ENCODE measurements at places on chromosomes 1 and 21.

DNA sequence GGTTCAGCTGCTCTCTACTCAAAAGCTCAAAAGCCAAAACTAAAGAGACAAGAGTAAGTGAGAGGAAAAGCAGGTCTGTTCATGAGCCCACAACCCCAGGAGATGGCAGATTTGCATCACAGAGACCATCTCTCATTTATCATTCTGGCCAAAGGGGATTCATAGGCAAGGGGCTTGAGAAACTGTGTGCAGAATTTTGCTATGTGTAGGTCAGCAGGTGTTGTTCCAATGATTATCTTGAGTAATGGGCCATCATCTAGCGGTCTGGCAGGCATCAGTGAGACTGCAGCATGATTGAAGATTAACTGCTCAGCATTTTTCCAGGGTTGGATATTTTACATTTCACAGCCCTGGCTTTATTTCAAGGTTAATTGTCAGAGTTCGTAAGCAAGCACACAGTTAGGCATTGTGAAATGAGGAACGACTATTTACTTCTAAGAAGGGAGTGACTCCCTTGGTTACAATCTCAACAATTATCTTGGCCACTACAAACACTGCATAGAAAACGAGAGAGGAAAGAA, 1204.6 kb upstream of the TMPRSS15 start:
- no peaks in the 10 kb centered on the region for H3K36me3 ChIP-seq
- DNase-seq, result no peak
- no peaks in the 10 kb centered on the region for H3K4me1 ChIP-seq
- no peak overlapping the region for H3K4me3 ChIP-seq

DNA sequence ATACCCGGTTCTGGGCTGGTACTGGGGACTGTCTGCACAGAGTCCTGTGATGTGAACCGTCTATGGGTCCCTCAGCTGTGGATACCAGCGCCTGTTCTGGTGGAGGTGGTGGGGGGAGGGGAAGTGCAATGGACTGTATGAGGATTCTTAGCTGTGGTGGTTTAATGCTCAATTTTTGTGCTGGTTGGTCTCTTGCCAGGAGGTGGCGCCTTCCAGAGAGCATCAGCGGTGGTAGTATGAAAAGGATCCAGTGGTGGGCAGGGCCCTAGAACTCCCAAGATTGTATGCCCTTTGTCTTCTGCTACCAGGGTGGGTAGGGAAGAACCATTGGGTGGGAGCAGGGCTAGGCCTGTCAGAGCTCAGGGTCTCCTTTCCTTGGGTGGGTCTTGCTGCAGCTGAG, 89.4 kb upstream of the B3GALT2 start:
- H3K36me3 ChIP-seq, result peaks cover 61% of the 10 kb centered on the region
- DNase-seq, result no peak
- peaks cover 3% of the 10 kb centered on the region for H3K27me3 ChIP-seq
- no peak overlapping the region for H3K4me3 ChIP-seq
- peaks cover 16% of the 10 kb centered on the region for H3K4me1 ChIP-seq

GRCh38 chr1:17558954-17559614, 19.6 kb downstream of the ARHGEF10L start:
- DNase-seq, result no peak
- H3K4me1 ChIP-seq, result peaks cover 49% of the 10 kb centered on the region
- H3K27me3 ChIP-seq, result no peaks in the 10 kb centered on the region
- H3K27ac ChIP-seq, result peak overlapping the region; percentile 31
- no peaks in the 10 kb centered on the region for H3K36me3 ChIP-seq
- no peak overlapping the region for H3K4me3 ChIP-seq

DNA sequence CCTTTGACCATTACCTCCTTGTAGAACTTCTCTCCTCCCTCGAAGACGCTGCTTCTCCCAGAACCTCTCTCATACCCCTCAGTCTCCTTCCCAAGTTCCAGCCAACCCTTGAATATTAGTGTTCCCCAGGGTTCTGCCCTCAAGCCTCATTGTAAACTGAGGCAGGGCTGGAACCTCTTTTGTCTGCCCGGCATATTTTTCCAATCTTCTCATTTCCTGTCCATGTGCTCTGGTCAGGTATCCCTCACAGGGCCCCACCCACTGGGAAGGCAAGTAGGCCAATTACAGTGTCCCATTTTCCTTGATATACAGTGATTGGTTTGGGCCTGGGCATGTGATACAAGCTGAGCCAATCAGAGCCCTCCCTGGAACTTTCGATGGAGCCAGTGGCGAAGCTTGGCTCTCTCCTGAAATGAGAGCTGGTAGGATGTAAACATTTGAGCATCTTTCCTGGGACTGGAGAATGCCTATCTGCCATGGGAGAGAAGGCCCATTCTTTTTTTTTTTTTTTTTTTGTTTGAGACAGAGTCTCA, 57.1 kb upstream of the ID3 start:
- DNase-seq, result no peak
- no peak overlapping the region for H3K27ac ChIP-seq
- peaks cover 35% of the 10 kb centered on the region for H3K27me3 ChIP-seq

DNA sequence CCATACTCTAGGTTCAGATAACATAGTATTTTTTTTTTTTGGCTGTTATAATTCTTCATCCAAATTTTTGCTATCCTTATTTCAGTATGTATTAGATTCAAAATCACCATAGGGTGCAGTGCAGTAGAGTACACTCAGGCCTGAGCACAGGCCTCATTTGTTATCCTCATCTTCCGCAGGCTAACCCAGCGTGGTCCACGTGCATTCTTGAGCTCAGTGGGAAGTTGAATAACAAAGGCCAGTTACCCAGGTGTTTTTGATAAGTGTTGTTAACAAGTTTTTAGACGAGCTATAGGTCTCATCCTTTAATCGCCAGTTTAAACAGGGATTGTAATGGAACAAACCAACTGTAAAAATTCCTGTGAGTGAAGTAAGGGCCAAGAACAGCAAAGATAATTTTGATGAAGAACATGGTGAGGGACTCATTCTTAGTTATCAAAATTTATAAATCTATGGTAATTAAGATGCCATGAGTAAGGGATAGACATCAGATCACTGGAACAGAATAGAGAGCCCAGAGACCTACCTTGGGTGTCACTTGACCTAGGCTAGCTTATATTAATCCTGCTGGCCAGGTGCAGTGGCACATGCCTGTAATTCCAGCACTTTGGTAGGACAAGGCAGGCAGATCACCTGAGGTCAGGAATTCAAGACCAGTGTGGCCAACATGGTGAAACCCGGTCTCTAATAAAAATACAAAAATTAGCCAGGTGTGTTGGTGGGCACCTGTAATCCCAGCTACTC, 22.0 kb downstream of the FLVCR1 start:
- H3K4me1 ChIP-seq, result no peaks in the 10 kb centered on the region
- no peaks in the 10 kb centered on the region for H3K27me3 ChIP-seq
- no peak overlapping the region for H3K4me3 ChIP-seq
- H3K36me3 ChIP-seq, result peaks cover 3% of the 10 kb centered on the region
- no peak for DNase-seq

DNA sequence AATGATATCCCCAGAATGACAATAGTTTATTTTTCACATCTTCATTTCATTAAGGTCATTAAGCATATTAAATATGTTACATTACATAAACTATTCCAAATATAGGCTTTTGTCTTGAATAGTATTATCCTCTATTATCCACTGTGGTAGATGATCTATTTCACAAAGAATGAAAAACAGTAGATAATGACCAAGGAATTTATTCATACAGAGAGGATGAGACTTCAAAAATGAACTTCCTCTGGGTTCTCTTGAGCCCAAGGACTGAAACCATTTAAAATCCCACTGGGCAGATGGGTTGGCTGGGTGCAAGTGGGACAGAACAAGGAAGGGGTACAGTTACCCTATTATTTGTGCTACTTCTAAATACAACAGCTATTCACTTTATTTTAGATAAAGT, 33.0 kb downstream of the PTPN14 start:
- H3K4me3 ChIP-seq, result peak overlapping the region; percentile 79
- no peak for DNase-seq
- no peaks in the 10 kb centered on the region for H3K27me3 ChIP-seq
- H3K4me1 ChIP-seq, result peaks cover 96% of the 10 kb centered on the region
- peaks cover 33% of the 10 kb centered on the region for H3K36me3 ChIP-seq
- H3K27ac ChIP-seq, result peak overlapping the region; percentile 93

- H3K4me3 ChIP-seq, result no peak overlapping the region
- peaks cover 26% of the 10 kb centered on the region for H3K36me3 ChIP-seq
Observed at GRCh38 chr1:25462732-25463131, 32.0 kb downstream of the MACO1 start.

- H3K36me3 ChIP-seq, result peaks cover 5% of the 10 kb centered on the region
- peak; percentile 80 for DNase-seq
- no peaks in the 10 kb centered on the region for H3K27me3 ChIP-seq
- peak overlapping the region; percentile 20 for H3K4me3 ChIP-seq
- H3K27ac ChIP-seq, result peak overlapping the region; percentile 59
Observed at GRCh38 chr1:155513300-155513916, 49.2 kb downstream of the ASH1L start.

GRCh38 chr21:17545007-17545406, 32.2 kb downstream of the CXADR start:
- H3K4me1 ChIP-seq, result no peaks in the 10 kb centered on the region
- DNase-seq, result no peak
- H3K27me3 ChIP-seq, result peaks cover 11% of the 10 kb centered on the region
- no peak overlapping the region for H3K4me3 ChIP-seq

- no peaks in the 10 kb centered on the region for H3K27me3 ChIP-seq
- peaks cover 6% of the 10 kb centered on the region for H3K4me1 ChIP-seq
- 0 out of 2 replicates have a peak overlapping the region, but pooled peaks have one; percentile 13 for H3K27ac ChIP-seq
Observed at GRCh38 chr1:12316331-12316730, 86.5 kb downstream of the VPS13D start.

DNA sequence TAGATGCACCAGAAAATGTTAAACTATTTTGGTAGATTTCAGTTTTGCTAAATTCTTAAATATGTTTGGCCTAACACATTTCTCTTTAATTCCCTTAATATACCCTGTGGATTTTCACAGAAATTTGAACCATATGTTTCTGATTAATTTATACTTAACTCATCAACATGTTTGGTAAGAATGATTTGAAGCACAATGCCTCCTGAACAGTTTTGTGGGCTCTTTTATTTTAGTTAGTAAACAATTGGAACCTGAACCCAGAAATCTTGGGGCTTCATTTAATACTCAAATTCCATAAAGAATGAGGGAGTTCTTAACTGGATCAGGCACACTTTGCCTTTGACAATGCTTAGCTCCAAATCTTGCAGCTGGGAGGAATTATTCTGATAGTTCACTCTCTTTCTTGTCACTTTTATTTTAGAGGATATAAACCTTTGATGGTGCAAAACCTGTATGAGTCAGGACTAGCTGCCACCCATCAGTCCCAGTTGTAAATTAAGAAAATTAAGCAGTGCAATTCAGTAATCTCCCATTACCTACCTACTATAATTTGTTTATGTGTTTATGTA, 24.6 kb upstream of the LYPLAL1 start:
- H3K4me1 ChIP-seq, result peaks cover under 1% of the 10 kb centered on the region
- DNase-seq, result no peak
- H3K4me3 ChIP-seq, result no peak overlapping the region
- no peaks in the 10 kb centered on the region for H3K36me3 ChIP-seq
- H3K27me3 ChIP-seq, result no peaks in the 10 kb centered on the region

GRCh38 chr1:24904731-24905354, 25.2 kb downstream of the RUNX3 start:
- H3K27ac ChIP-seq, result no peak overlapping the region
- peaks cover 8% of the 10 kb centered on the region for H3K36me3 ChIP-seq
- H3K27me3 ChIP-seq, result peaks cover 7% of the 10 kb centered on the region
- peaks cover 8% of the 10 kb centered on the region for H3K4me1 ChIP-seq
- DNase-seq, result no peak
- H3K4me3 ChIP-seq, result no peak overlapping the region

DNA sequence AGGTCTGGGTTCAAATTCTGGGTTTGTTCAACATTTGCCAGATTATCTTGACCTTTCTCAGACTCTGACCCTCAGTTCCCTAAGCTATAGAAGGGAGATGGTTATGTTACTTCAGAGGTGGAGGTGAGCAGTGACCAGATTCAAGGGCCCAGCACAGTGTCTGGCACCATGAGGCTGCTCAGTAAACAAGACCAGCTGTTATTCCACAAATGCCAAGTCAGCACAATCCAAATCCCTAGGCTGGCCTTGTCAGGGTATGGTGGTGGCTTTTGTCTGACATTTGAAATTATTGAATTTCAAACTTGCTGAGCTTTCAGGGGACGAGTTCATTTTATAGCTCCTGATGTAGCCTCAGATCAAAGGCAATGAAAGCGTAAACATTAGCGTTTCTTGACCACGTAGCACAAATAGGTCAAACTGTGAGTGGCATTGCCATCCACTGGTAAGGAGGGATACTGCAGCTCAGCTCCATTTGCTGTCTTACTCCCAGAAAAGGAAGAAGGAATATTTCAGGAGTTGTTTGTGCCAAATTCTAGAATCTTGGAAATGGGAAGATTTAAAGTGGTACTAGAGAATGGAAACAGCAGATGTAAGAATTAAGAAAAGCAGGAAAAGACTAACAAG, 94.3 kb upstream of the EDN2 start:
- H3K27me3 ChIP-seq, result no peaks in the 10 kb centered on the region
- peak; percentile 32 for DNase-seq
- peak overlapping the region; percentile 23 for H3K27ac ChIP-seq
- no peak overlapping the region for H3K4me3 ChIP-seq

DNA sequence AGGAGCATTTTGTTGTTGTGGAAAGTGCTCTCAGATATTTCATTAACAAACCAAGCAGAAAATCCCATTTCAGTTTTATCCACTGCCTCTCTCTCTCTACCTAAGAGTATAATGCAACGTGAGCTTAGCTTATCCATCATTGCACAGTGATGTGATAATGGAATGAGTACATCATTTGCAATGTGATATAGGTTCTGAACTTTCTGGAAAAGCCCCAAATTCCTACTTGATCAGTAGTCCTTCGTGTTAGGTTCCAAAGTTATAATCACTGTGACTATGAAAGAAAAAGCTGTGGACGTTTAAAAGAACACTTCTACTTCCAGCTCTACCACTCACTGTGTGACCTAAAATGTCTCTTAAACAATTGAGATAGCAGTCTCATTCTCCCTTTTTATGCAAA, 76.4 kb upstream of the PRMT6 start:
- no peaks in the 10 kb centered on the region for H3K27me3 ChIP-seq
- no peak for DNase-seq
- no peaks in the 10 kb centered on the region for H3K36me3 ChIP-seq
- no peak overlapping the region for H3K27ac ChIP-seq

- H3K4me1 ChIP-seq, result no peaks in the 10 kb centered on the region
- peaks cover 8% of the 10 kb centered on the region for H3K27me3 ChIP-seq
- no peak overlapping the region for H3K27ac ChIP-seq
- no peak for DNase-seq
- no peak overlapping the region for H3K4me3 ChIP-seq
Observed at GRCh38 chr1:90044346-90044745, 49.4 kb downstream of the ZNF326 start.
